ENCODE measurements at places on chromosomes 12 and 14.

DNA sequence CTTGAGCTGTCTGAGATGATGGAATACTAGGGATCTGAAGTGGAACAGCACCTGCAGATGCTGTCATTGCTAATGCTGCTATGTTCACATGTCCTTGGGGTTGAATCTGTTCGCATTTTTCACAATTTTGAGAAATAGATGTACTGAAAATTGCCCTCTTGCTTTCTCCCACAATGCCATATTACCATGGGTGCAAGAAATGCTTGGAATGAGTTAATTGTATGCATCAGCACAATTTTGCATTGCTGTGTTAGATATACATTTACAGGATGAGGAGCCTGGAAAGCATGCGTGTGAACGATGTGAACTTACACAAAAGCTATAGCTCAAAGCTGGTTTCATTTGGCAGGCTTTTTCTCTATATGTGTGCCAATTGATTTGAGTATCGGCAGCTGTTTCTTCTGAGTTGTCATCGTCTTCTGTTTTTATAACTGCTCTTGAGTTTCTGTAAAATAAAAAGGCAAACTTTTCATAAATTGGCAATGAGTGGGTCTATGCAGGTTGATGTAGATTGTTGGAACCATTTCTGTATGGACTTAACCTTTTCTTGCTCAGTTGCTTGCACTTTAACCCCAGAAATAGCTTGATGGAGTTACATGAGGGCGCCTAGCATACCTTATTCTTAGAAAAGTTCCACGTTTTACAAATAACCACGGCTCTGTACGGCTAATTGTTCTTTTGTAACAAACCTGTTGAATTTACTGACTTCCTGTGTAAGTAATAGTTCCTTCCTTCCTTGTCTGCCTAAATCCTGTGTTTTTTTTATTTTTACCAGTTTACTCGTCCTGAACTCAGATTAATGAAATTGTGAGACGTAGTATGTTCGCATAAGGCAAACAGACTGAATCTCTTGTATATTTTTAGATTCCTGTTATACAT lies 105.9 kb downstream of the FGD4 start:
- DNase-seq = no peak

- no peak for DNase-seq
Observed at GRCh38 chr14:22658946-22659345, 14.8 kb upstream of the OR6J1 start.

DNA sequence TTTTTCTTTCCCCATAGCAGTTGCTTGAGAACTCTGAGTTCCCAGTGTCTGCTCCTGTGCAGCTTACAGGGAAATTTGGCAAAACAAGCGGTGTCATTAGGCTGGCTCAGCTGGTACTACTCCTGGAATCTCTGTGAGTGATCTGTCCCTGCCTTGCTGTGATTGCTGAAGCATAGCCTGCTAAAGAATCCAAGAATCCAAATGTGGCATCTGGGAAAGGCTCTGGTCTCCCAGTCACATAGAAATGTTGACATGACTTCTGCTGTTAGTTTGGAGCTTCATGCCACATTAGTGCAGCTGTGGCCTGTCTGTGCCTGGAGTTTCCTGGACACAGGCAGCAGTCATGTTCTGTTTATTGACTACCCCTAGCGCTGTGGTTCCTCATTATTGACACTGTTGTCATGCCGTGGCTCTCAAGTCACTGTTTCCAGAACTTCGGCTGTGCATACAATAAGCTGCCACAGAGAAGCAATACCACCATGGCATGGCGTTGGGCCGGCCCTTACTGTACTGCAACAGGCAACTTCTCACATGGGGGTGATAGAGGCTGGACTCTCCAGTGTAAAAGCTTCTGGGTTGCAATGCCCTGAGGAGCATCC lies 166.8 kb downstream of the MYRFL start:
- DNase-seq = no peak

- DNase-seq = no peak
Observed at GRCh38 chr12:128163086-128163485, 103.9 kb upstream of the TMEM132C start.

Data from DMS153 (cell line).